Amniotic stem cell (primary cell): ENCODE measurements at places on chromosomes 5 and 9.

DNA sequence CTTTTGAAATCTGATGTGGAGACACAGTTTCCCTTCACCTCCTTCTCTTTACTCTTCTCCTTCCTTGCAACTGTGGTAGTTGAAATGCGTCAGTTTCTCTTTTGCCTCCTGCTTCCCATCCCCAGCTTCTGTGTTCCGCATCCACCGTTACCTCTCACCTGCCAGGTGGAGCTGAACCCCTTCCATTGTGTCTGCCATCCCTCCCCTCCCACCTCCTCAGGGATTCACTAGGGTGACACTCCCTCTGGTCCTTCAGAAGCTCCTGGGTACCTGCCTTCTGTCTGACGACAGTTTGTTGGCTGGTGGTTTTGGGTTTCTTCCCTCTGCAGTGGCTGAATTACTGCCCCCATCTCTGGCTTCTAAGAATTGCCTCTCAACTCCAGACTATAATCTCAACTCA is 132.1 kb downstream of the SLC24A2 start:
- DNase-seq, result no peak

GRCh38 chr9:36842560-36843530 is 191.2 kb downstream of the PAX5 start:
- no peak for DNase-seq

DNA sequence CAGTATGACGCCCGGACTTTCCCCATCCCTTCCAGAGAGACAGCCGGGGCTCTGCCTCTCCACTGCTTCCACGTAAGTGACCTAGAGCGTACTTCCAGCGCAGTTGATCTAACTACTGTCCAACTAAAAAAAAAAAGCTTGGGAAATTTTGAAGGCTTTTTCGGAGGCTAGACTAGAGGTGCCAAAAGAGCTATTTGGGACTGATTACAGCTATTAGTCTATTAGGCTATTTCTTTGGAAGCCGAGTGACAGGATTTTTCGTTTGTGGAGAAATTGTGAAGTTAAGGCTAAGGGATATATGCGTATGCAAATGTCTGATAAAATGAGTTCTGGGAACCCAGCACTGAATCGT is 1.5 kb downstream of the CCNO start:
- no peak for DNase-seq

- no peak for DNase-seq
Measured at GRCh38 chr9:82457891-82458290, 469.3 kb downstream of the SPATA31D1 start.

DNA sequence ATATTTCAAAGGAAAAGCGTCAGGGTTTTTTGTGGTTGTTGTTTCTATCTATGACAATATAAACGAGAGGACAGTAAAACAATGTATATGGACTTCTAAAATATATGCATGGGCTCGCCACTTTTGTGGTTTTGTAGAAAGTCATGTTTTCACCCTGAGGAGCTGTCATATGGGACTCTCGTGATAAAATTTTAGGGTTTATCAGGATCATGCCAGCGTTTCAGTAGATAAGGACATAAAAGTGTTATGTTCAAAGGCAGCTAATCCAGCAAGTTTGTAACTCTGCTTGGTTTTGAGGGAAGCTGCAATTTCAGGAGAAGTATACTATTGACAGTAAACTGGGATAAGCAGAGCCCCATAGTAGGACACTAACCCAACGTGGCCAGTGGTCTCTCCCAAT is 120.3 kb downstream of the CDC42SE2 start:
- no peak for DNase-seq

DNA sequence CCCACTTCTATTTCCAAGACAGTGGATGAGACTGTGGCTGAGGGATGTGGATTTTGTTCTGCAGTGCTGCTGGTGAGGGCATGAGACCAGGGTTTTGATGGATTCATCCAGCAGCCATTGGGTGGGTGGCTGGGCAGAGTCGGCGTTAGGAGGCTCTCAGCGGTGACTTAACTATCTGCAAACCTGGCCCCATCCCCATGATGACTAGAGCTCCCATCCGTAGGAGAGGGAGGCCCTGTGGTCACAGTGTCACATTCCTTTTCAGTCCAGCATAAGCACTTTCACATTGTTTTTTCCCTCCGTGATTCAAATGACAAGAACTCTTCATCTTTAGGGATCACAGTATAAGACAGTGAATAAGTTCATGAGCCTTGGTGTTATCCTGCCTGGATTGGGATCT is 60.4 kb upstream of the SPRY4 start:
- peak; percentile 11 for DNase-seq

- DNase-seq, result no peak
Measured at GRCh38 chr5:169154679-169155078, 146.3 kb downstream of the SLIT3 start.

DNA sequence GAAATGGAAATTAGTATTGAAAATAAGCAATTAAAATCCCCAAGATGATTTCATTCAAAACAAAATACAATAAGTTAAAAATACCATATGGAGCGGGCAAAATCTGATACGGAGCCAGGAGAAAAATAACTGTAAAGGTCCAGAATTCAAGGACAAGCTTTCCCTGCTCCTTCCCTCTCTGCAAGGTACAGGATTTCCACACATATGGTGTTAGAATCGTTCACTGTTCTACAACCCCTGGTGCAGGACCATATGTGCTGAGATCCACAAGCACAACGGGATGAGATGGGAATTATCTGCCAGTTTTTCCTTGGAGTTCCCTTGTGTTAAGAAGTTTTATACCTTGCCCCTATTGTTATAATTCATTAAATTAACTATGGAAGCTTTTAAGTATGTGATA is 94.7 kb upstream of the DMAC1 start:
- no peak for DNase-seq

DNA sequence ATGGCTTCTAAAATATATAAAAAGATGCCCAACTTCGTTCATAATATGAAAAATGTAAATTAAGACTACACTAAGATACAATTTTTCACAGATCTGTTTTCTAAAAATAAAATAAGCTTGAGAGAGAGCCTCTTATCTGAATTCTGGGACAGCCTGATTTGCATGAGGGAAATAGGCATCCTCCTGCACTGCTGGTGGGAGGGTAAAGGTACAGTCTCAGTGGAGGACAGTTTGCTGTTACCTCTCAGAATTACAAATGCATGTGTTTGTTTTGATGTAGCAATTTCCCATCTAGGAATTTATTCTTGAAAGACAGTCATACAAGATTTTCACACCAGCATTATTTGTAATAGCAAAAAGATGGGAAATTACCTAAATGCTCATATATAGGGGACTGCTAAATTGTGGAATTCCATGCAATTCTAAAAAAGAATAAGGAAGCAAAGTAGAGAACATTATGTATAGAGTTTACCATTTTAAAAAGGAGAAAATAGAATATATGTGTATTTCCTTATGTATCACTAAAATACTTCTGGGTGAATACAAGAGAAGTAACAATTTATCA is 75.7 kb downstream of the ZSWIM6 start:
- DNase-seq, result no peak

GRCh38 chr5:22223079-22223478 is 630.1 kb downstream of the CDH12 start:
- DNase-seq, result no peak

DNA sequence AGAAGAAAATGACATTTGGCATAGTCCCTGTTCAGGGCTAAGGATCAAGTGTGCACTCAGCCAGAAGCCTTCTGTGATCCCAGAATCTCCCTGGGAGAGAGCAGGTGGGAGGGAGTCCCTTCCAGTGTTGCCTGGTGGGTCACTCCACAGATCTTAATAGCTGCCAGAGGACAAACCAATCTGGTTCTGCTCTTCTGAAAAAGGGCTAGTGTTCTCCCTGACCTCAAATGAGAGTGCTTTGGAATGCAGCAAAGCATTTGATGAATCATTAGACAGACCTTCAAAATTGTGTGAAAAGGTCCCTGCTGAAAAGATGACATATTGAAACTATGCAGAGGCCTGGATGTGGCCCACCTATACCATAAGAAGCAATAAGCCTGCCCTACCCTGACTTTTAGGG is 339.7 kb downstream of the TMEM232 start:
- DNase-seq, result peak; percentile 9

GRCh38 chr5:19928562-19929421 is 59.2 kb downstream of the CDH18 start:
- peak; percentile 46 for DNase-seq

DNA sequence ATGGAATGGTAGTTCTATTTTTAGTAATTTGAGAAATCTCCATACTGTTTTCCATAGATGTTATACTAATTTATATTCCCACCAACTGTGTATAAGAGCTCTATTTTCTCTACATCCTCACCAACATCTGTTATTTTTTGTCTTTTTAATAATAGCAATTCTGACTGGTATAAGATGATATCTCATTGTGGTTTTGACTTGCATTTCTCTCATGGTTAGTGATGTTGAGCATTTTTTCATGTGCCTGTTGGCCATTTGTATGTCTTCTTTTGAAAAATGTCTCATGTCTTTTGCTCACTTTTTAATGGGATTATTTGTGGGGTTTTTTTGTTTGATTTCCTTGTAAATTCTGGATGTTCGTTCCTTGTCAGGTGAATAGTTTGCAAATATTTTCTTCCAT is 154.4 kb downstream of the ZSWIM6 start:
- DNase-seq, result no peak

DNA sequence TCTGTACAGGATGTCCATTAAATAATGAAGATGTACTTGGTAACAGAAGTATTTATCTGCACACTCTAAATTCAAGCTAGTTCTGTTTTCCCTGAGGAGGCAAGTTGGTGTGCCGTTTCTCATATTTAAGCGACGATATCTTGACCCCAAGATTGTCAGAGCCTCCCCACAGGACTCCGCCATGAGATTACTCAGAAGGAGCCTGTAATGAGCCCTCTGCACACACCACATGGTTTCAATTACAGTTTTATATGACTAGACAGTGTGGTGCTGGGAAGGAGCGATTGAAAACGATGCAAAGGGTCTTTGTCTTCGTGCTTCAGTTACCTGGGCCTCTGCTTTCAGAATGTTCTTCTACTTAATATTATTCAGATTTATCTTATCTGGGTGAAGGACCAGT is 840.4 kb upstream of the WWC1 start:
- DNase-seq, result no peak

- no peak for DNase-seq
Measured at GRCh38 chr5:88669371-88670050, 213.5 kb downstream of the MEF2C start.

- DNase-seq, result no peak
Measured at GRCh38 chr5:31059889-31060288, 133.6 kb upstream of the CDH6 start.

- no peak for DNase-seq
Measured at GRCh38 chr5:83265318-83265717, 188.0 kb downstream of the XRCC4 start.

- DNase-seq, result no peak
Measured at GRCh38 chr9:119639287-119639955, 270.2 kb upstream of the BRINP1 start.
